Thoracic aorta (tissue), 2 donors: ENCODE measurements at places on chromosomes 3 and 15.

- H3K4me3 ChIP-seq = peak overlapping the region; percentile 58
- H3K36me3 ChIP-seq = peaks cover 5% of the 10 kb centered on the region
- H3K27ac ChIP-seq = peak overlapping the region; percentile 83
- peaks cover 29% of the 10 kb centered on the region for H3K4me1 ChIP-seq
Measured at GRCh38 chr3:10015461-10015904, 10.8 kb upstream of the FANCD2 start.

DNA sequence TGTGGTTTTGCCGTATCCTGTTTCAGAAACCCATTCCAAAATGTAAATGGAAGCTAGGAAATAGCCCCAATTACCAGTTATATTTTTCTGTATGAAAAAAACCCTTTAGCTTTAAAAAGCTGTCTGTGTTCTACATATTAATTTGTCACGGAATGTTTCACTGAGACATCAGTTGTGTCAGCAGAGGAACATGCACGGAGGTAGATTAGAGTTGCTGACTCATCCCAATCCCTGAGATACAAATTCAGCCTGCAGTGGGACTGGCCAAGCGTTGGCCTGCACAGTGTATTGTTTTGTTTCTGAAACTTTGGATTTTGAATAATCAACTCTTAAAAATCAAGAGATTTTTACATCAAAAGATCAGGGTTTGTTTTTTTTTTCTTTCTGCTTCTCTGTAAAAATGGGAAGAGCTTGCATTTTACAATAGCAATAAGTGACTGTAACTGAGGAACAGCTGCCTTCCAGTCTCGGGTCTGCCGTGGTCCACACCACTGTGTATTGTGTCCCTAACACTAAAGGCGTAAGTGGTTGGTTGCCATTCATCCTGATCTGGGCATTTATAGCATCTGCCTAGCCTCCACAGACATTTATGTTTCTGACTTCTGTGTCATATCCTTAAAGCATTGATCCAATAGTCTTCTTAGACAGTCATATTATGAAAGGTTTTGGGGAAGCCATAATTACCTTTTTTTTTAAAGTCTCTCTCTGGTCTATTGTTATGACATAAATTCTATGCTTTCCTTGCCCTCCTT lies 218.1 kb downstream of the ADAMTSL3 start:
- peaks cover 9% of the 10 kb centered on the region for H3K4me1 ChIP-seq
- no peaks in the 10 kb centered on the region for H3K36me3 ChIP-seq
- no peak for DNase-seq
- no peaks in the 10 kb centered on the region for H3K27me3 ChIP-seq
- no peak overlapping the region for H3K27ac ChIP-seq

- no peaks in the 10 kb centered on the region for H3K36me3 ChIP-seq
- DNase-seq = no peak
- no peak overlapping the region for H3K4me3 ChIP-seq
- H3K4me1 ChIP-seq = no peaks in the 10 kb centered on the region
- no peak overlapping the region for H3K27ac ChIP-seq
- H3K27me3 ChIP-seq = no peaks in the 10 kb centered on the region
Measured at GRCh38 chr3:32184187-32184730, 54.2 kb upstream of the CMTM8 start.

GRCh38 chr15:70974004-70974832 lies 81.6 kb downstream of the LRRC49 start:
- no peaks in the 10 kb centered on the region for H3K27me3 ChIP-seq
- DNase-seq = no peak
- H3K36me3 ChIP-seq = no peaks in the 10 kb centered on the region
- no peak overlapping the region for H3K27ac ChIP-seq
- H3K4me1 ChIP-seq = peaks cover 7% of the 10 kb centered on the region

GRCh38 chr3:42216302-42216701 lies 49.7 kb downstream of the CCK start:
- H3K4me3 ChIP-seq = no peak overlapping the region
- no peak overlapping the region for H3K27ac ChIP-seq
- peaks cover 6% of the 10 kb centered on the region for H3K36me3 ChIP-seq
- no peaks in the 10 kb centered on the region for H3K4me1 ChIP-seq

DNA sequence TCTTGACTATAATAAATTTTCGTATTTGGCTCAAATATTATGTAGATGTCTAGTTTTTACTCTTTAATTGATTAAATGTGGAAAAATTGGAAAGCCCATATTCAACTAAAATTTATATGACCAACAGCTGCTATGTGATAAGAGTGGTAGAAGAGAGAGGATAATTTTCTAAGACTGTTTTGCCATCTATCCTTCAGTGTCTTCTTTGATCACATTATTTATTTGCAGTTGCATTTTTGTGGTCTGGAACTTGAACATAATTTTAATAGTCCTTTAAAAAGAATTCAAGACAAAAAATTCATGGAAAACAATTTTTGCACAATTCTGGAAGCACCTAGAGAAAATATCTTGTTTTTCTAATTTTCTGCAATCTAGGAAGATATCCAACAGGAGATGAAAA lies 213.3 kb upstream of the THBS1 start:
- no peak overlapping the region for H3K27ac ChIP-seq
- no peaks in the 10 kb centered on the region for H3K36me3 ChIP-seq
- no peaks in the 10 kb centered on the region for H3K27me3 ChIP-seq
- H3K4me3 ChIP-seq = no peak overlapping the region

- no peaks in the 10 kb centered on the region for H3K36me3 ChIP-seq
- H3K27ac ChIP-seq = no peak overlapping the region
- no peaks in the 10 kb centered on the region for H3K27me3 ChIP-seq
- no peak overlapping the region for H3K4me3 ChIP-seq
- DNase-seq = no peak
Measured at GRCh38 chr3:66107855-66108254, 69.1 kb upstream of the MAGI1 start.

- no peaks in the 10 kb centered on the region for H3K4me1 ChIP-seq
- no peak overlapping the region for H3K27ac ChIP-seq
- H3K4me3 ChIP-seq = no peak overlapping the region
- DNase-seq = no peak
Measured at GRCh38 chr15:36468746-36469145, 110.7 kb upstream of the CDIN1 start.

DNA sequence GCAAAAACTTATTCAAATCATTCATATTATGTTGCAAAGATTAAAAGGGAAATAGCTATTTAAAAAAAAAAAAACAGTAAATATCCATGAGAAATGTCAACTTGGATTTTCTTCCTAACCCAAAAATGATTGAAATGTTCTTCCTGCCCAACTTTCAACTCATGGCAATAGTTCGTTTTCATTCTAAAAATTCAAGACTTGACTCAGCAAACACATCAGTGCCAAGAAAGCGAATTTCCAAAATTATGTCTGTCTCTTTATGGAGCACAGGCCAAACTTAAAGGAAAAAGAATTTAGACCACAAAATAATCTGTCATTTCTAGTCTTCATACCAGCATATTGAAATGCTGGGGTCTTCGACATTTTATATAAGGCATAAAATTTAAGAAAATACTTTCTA lies 63.7 kb downstream of the MAGI1 start:
- DNase-seq = no peak
- no peaks in the 10 kb centered on the region for H3K36me3 ChIP-seq
- H3K27ac ChIP-seq = peak overlapping the region; percentile 58

GRCh38 chr15:74958320-74958907 lies 1.8 kb upstream of the RPP25 start:
- no peaks in the 10 kb centered on the region for H3K36me3 ChIP-seq
- H3K27me3 ChIP-seq = no peaks in the 10 kb centered on the region
- DNase-seq = peak; percentile 32
- peak overlapping the region; percentile 38 for H3K27ac ChIP-seq

GRCh38 chr15:41276831-41277230 lies 45.8 kb downstream of the CHP1 start:
- no peaks in the 10 kb centered on the region for H3K4me1 ChIP-seq
- no peak overlapping the region for H3K27ac ChIP-seq
- no peak for DNase-seq

- no peaks in the 10 kb centered on the region for H3K27me3 ChIP-seq
- no peaks in the 10 kb centered on the region for H3K4me1 ChIP-seq
- H3K27ac ChIP-seq = no peak overlapping the region
- no peak overlapping the region for H3K4me3 ChIP-seq
Measured at GRCh38 chr3:12222775-12223485, 64.2 kb upstream of the TIMP4 start.

DNA sequence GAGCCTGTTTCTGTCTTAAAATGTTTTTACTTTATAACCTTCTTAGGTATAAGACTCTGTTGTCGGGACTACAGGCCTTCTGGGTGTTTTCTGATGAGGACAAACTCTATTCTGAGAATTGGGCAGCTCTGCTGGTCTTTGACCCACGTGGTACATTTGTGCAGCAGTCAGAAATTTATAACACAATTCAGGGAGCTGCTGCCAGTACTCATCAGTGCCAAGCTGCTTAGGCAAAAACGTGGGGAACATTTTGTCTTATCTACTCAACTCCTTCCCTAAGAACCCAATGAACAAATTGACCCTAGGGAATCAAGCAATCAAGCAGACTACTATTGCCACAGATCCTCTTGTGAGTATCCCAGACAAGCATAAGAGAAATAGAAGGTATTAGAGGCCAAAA lies 180.7 kb upstream of the PDZRN3 start:
- H3K36me3 ChIP-seq = no peaks in the 10 kb centered on the region
- no peak overlapping the region for H3K4me3 ChIP-seq
- peak overlapping the region; percentile 84 for H3K27ac ChIP-seq
- H3K4me1 ChIP-seq = peaks cover 4% of the 10 kb centered on the region
- peak; percentile 25 for DNase-seq

- H3K27ac ChIP-seq = no peak overlapping the region
- H3K4me3 ChIP-seq = no peak overlapping the region
- H3K27me3 ChIP-seq = no peaks in the 10 kb centered on the region
- no peaks in the 10 kb centered on the region for H3K36me3 ChIP-seq
- H3K4me1 ChIP-seq = no peaks in the 10 kb centered on the region
- DNase-seq = no peak
Measured at GRCh38 chr3:175746308-175746707, 887.2 kb downstream of the NAALADL2 start.

GRCh38 chr3:43923104-43923882 lies 232.6 kb downstream of the ABHD5 start:
- H3K27me3 ChIP-seq = no peaks in the 10 kb centered on the region
- no peak overlapping the region for H3K27ac ChIP-seq
- no peaks in the 10 kb centered on the region for H3K4me1 ChIP-seq
- no peak for DNase-seq
- H3K4me3 ChIP-seq = no peak overlapping the region
